ENCODE measurements at places on chromosomes 2 and 18.

- DNase-seq = no peak
These were observed 138.0 kb downstream of the AFF3 start for GRCh38 chr2:100004348-100004884.

GRCh38 chr2:80153151-80153550, 151.4 kb downstream of the LRRTM1 start:
- DNase-seq = no peak

DNA sequence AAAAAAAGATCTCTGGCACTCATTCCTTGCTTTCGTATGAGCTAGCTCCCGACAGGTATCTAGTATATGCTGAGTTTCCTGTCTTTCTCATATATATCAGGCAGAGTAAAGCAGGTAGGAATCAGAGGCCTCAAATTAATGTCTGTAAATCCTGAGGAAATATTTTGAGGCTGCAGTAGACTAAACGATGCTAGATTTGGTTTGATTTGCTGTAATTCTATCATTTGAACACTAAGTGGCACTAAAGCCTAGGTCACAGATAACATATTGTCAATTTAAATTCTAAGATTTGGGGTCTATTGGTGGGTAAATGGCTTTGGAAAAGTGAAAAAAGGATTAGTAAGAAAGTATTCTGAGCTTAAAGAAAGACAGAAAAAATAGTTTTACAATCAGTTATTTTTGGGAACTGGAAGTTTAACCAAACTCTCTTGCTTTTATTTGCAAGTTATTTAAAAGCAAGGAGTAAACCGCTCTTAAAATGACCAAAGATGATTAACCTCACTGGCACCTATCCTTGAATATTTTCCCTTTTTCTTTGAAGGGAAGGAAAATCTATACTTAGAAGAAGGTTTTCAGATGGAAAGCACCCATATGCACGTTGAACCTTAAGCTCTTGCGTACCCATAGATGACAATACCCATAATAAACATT, 37.6 kb upstream of the SLC4A10 start:
- no peak for DNase-seq

DNA sequence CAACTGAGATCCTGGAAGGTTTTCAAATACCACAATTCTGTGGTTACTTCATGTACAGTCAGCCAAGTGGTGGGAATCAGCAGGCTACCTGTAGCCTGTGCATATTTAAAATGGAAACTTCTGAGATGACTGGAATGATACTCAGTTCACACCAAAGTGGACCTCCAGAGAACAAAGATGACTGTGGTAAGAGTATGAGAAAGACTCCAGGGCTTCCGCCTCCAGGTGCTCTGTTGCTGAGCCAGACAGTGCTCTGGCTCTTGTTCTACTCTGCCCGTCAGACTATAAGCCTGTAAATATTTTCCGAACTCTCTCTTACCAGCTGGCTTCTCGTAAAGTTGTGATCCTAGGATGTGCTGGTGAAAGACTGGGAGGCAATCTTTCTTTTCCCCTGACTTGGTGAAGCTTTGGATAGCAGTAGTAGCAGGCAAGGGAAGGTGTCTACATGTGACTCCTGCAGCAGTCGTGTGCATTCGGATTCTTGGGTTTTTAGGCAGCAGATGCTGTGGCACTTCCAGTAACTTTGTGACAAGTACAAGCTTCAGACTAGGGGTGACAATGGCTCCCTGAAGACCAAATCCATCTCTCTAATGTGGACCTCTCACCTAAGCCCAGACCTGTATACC, 23.1 kb downstream of the ST3GAL5 start:
- no peak for DNase-seq

- DNase-seq = no peak
These were observed 310.8 kb downstream of the ETAA1 start for GRCh38 chr2:67707896-67708295.

- DNase-seq = no peak
These were observed 186.2 kb downstream of the DYM start for GRCh38 chr18:49274188-49274714.

- no peak for DNase-seq
These were observed 5.4 kb downstream of the EDAR start for GRCh38 chr2:108983610-108984009.

GRCh38 chr18:23384778-23385736, 68.0 kb upstream of the RIOK3 start:
- DNase-seq = no peak

DNA sequence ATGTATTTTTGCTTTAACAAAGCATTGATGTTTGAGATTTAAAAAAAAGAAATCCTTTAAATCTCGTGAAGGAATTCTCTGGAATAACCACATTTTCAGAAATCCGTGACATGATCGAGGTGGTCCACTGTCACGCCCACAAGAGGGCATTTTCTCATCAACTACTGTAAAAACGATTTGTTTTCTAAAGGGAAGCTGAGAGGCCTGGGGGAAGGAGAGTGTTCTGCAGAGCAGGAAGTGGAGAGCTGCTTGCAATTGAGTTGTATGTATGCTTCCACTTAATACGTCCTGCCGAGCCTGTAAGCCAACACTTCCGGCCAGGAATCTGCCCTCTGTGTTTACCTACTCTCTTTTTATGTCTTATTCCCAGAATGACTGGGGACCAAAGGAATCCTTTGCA, 19.4 kb downstream of the KLHL29 start:
- DNase-seq = no peak

GRCh38 chr18:49949951-49950395, 136.6 kb upstream of the ACAA2 start:
- no peak for DNase-seq

DNA sequence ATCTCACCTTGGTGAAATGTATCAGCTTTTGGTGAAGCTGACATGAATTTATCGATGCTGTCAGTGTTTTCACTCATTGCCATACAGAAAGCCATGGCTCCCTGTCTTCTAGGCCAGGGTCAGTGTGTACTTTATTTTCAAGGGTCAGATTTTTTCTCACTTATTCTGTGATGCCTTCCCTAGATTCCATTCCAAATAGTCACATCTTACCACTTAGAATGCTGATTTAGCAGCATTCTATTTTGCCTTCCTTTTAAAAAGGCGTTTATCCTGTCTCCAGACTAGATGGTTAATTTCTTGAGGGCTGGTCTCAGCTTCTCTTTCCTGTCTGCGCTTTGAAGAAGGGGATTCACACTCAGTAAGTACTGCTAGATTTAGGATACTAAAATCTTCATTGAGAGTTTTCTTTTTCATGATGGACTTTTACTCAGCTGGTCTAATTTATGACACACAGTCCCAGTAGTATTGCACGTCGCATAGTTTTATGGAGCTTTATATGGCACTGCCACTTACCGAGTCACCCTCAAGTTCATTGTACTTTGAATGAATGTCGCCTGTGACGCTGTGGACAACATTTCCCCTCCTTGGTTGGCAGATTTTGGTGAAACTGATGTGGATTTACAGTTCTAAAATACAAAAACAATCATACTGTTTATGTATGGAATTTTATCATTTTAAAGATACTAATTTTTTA, 194.0 kb downstream of the ZNF407 start:
- no peak for DNase-seq

DNA sequence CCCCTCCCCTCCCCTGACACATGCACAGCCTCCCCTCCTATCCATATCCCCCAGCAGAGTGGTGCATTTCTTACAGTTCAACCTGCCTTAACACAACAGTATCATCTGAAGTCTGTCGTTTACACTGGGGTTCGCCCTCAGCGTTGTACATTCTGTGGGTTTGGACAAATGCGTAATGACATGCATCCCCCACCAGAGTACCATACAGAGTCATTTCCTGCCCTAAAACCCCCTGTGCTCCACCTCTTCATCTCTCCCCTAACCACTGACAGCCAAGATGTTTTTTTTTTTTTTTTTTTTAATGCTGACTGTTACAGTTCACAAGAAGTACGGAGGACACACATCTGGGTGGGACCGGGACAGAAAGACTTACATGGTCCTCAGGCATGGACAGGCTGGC, 22.6 kb downstream of the POMC start:
- DNase-seq = no peak

GRCh38 chr2:33617989-33618388, 18.9 kb upstream of the FAM98A start:
- no peak for DNase-seq

GRCh38 chr2:151824886-151825285, 3.3 kb downstream of the ARL5A start:
- DNase-seq = no peak

- DNase-seq = no peak
These were observed 50.5 kb upstream of the TSPYL6 start for GRCh38 chr2:54306556-54306955.

- DNase-seq = no peak
These were observed 230.2 kb downstream of the CELF4 start for GRCh38 chr18:37335409-37335736.

- DNase-seq = no peak
These were observed 27.3 kb upstream of the TNP1 start for GRCh38 chr2:216887138-216887537.

- no peak for DNase-seq
These were observed 132.1 kb downstream of the TCF4 start for GRCh38 chr18:55455938-55456337.

All from tibial nerve (tissue), 4 donors.